Body of pancreas (tissue), 4 donors: ENCODE measurements at places on chromosomes 4 and X. TPM values are rescaled to one million over a fixed set of nuclear protein-coding genes. Genes with fewer than 3 reads are reported as not detected.
A peak's percentile ranks its signal among the peaks of the same experiment; 100 is the strongest.

DNA sequence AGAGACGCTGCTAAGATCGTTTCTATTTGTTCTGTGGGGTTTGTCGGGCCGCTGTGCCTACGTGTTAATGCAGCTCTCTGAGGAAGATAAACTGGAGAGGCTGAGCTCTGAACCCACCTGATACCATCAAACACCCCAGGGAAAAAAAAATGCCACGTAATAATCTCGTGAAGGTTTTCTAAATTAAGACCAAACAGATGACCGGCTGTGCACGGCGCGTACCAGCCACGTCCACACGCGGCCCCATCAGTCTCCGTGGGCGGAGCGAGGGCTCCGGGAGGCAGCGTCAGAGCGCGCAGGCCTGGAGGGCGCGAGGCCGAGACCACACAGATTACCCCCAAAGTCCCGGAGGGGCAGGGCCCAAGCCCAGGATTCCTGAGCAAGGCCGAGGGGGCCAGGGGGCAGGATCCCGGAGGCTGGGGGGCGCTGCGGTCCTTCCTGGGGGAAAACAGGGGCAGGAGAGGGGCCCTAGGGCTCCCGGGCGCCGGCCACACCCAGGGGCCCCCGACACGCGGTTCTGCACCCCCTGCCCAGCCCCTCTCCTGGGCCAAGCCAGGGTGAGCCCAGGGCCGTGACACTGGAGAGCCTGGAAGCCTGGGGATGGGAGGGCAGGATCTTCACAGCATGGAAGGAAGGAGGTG is 91.9 kb downstream of the FAM53A start:
- H3K4me1 ChIP-seq, result no peaks in the 10 kb centered on the region
- no peaks in the 10 kb centered on the region for H3K36me3 ChIP-seq
- no peaks in the 10 kb centered on the region for H3K27me3 ChIP-seq
- no peak for DNase-seq
- no peak overlapping the region for H3K4me3 ChIP-seq

GRCh38 chr4:112848911-112849310 is 200.5 kb upstream of the ANK2 start:
- no peak overlapping the region for H3K4me3 ChIP-seq
- no peak for DNase-seq
- no peaks in the 10 kb centered on the region for H3K4me1 ChIP-seq
- H3K27me3 ChIP-seq, result no peaks in the 10 kb centered on the region

- H3K27ac ChIP-seq, result no peak overlapping the region
- H3K4me1 ChIP-seq, result no peaks in the 10 kb centered on the region
- H3K4me3 ChIP-seq, result no peak overlapping the region
- H3K36me3 ChIP-seq, result no peaks in the 10 kb centered on the region
- H3K27me3 ChIP-seq, result no peaks in the 10 kb centered on the region
These were observed 90.0 kb upstream of the EXOC1L start for GRCh38 chr4:55729351-55730279.

DNA sequence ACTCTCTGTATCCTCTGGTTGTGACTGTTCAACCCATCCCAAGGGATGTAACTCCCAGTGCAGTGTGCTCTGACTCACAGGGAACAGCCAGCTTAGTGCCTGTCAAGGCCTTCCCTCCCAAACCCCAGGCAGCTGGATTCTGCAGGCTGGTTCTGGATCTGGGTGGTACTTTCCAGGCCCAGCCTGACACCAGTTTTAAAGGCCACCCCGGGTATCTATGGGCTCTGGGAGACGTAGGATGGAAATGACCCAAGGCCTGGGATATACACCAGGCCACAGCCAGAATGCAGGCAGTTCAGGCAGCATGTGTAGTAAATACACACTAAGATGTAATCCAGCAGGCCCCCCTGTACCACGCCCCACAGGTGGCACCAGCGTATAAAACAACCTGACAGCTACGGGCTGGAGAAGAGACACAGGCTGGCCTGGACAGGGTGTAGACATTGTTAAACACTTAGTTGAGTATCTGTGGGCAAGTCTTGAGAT is 64.2 kb downstream of the SPINK2 start:
- DNase-seq, result no peak
- H3K27ac ChIP-seq, result no peak overlapping the region
- no peak overlapping the region for H3K4me3 ChIP-seq
- H3K4me1 ChIP-seq, result no peaks in the 10 kb centered on the region

DNA sequence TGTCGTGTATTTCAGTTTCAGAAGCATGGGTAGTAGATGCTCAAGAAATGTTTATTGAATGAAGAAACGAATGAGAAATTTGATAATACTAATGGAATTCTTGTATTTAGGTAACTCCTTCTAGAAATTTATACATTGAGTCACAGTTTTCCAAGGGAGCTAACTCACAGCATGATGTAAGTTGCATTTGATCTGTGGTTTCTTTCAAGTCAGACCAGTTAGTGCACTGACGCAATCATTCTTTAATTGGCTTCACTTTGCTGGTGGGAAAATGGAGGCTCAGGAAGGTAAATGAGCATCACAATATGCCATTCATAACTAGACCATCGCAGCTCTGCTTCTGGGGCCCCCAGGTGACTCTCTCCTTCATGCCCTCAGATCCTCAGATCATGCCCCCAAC is 17.3 kb upstream of the CWH43 start:
- no peak for DNase-seq
- H3K4me3 ChIP-seq, result no peak overlapping the region
- no peak overlapping the region for H3K27ac ChIP-seq
- H3K4me1 ChIP-seq, result no peaks in the 10 kb centered on the region
- H3K36me3 ChIP-seq, result no peaks in the 10 kb centered on the region

- H3K27ac ChIP-seq, result no peak overlapping the region
- DNase-seq, result peak; percentile 60
- H3K36me3 ChIP-seq, result no peaks in the 10 kb centered on the region
- no peaks in the 10 kb centered on the region for H3K4me1 ChIP-seq
- no peaks in the 10 kb centered on the region for H3K27me3 ChIP-seq
These were observed 19.7 kb upstream of the PRPS2 start for GRCh38 chrX:12771445-12772069.

The MAGEA10 gene
- total RNA-seq, result not detected

The H2BW2 gene
- not detected for total RNA-seq

- no peak for DNase-seq
- no peak overlapping the region for H3K4me3 ChIP-seq
- H3K27ac ChIP-seq, result no peak overlapping the region
- H3K27me3 ChIP-seq, result no peaks in the 10 kb centered on the region
- H3K4me1 ChIP-seq, result no peaks in the 10 kb centered on the region
These were observed 10.5 kb upstream of the ZNF330 start for GRCh38 chr4:141210168-141210567.

DNA sequence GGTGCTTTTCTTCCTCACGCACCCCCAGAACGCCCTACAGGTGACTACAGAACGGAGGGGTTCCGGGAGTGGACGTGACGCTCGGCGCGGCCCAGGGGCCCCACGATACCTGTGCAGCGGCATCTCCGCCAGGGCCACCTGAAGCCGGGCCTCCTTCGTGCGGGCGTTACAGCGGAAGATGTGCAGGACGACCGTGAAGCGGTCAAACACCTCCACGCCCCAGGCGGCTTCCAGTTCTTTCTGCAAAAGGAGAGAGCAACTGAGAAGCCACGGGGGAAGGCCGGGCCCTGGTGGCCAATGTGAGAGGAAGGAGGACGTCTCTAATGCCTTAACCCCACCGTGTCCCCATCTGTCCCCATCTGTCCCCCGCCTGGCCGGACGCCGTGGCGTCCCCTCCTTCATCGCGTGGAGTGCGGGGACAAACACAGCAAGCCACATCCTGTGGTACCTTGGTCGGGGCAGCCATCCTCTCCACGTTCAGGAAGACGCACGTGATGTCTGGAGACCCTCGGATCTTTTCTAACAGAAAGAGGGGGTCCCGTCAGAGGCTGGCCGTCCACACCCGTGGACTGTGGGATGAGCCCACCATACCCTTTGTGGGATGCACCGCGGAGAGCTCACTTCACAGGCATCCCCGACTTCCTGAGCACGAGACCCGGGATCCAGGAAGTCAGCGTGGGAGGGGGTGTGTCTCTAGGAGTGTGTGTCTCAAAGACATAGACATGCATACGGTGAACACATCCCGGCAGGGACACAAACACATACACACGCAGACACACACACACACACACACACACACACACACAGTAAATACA is 3.6 kb downstream of the GTPBP6 start:
- H3K4me1 ChIP-seq, result peaks cover 9% of the 10 kb centered on the region
- H3K36me3 ChIP-seq, result no peaks in the 10 kb centered on the region
- no peak overlapping the region for H3K4me3 ChIP-seq
- DNase-seq, result no peak
- no peak overlapping the region for H3K27ac ChIP-seq

The PDLIM3 gene
- total RNA-seq, result 40.2 TPM

The CT45A2 gene
- not detected for total RNA-seq

- H3K27me3 ChIP-seq, result no peaks in the 10 kb centered on the region
- no peak overlapping the region for H3K4me3 ChIP-seq
- no peak overlapping the region for H3K27ac ChIP-seq
- DNase-seq, result no peak
These were observed 1145.1 kb upstream of the POU3F4 start for GRCh38 chrX:82362990-82363389.
